ENCODE measurements at places on chromosomes 1 and 21.

- H3K36me3 ChIP-seq: no peaks in the 10 kb centered on the region
- no peak overlapping the region for H3K4me3 ChIP-seq
- no peaks in the 10 kb centered on the region for H3K4me1 ChIP-seq
- DNase-seq: no peak
Measured at GRCh38 chr21:45799765-45800338, 156.3 kb downstream of the PCBP3 start.

- peaks cover 24% of the 10 kb centered on the region for H3K27me3 ChIP-seq
- DNase-seq: no peak
- no peaks in the 10 kb centered on the region for H3K36me3 ChIP-seq
- H3K4me1 ChIP-seq: peaks cover 24% of the 10 kb centered on the region
- H3K4me3 ChIP-seq: peak overlapping the region; percentile 96
Measured at GRCh38 chr1:224113545-224113917, 380 bp upstream of the FBXO28 start.

DNA sequence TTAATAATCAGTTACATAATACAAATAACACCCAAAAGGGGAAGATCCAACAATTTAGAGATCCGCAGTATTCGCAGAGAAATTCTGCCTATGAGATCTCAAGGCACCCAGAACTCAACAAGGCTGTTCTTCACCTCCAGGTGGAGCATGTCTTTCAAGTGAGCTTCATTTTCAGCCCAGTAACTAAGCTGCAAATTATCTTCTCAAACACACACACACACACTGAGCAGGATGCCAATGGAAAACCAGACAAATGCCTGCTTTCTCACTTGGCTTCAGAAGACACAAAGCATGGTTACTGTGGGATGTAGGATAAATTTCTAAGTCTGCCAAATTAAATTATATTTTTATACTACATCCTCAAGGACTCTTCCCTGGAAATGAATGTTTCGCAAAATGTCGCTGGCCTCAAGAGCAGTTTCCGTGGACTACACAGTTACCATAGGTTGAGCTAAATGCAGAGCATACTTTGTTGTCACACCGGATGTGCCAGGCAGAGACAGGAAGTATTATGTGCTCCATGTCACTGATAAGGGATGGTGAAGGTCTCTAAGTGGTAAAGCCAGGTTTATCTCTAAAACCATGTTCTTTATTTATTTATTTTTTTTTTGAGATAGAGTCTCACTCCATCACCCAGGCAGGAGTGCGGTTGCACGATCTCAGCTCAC, 30.3 kb downstream of the UBR4 start:
- peaks cover 14% of the 10 kb centered on the region for H3K4me1 ChIP-seq
- H3K27ac ChIP-seq: peak overlapping the region; percentile 77
- DNase-seq: no peak
- peak overlapping the region; percentile 3 for H3K4me3 ChIP-seq

GRCh38 chr1:15618655-15619525, 1.6 kb downstream of the DDI2 start:
- peaks cover 30% of the 10 kb centered on the region for H3K4me1 ChIP-seq
- peak overlapping the region; percentile 93 for H3K4me3 ChIP-seq
- H3K36me3 ChIP-seq: peaks cover 4% of the 10 kb centered on the region
- H3K27me3 ChIP-seq: no peaks in the 10 kb centered on the region

DNA sequence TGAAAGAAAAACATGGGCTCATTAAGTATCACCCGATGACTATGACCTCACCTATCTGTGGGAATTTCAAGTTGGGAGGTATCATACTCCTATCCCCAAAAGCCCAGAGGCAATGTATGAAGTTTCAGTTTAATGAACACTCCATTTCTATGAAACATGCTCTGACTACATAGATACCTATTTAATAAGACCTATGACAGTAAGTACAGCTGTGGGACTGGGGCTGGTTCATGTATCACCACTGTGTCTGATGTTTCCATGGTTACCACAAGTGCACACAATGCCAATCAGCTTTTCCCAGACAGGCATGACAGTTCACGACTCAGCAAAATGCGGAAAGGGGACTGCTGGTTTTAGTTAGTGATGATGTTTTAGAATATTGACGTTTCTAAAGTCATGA, 167.7 kb downstream of the SIPA1L2 start:
- H3K4me1 ChIP-seq: peaks cover 2% of the 10 kb centered on the region
- no peak for DNase-seq
- H3K36me3 ChIP-seq: no peaks in the 10 kb centered on the region
- no peak overlapping the region for H3K4me3 ChIP-seq
- H3K27ac ChIP-seq: no peak overlapping the region
